ENCODE measurements at places on chromosomes 2 and 18.

- DNase-seq: no peak
Observed at GRCh38 chr2:43425659-43426058, 170.2 kb downstream of the THADA start.

- no peak for DNase-seq
Observed at GRCh38 chr18:59660786-59661743, 36.2 kb downstream of the CCBE1 start.

DNA sequence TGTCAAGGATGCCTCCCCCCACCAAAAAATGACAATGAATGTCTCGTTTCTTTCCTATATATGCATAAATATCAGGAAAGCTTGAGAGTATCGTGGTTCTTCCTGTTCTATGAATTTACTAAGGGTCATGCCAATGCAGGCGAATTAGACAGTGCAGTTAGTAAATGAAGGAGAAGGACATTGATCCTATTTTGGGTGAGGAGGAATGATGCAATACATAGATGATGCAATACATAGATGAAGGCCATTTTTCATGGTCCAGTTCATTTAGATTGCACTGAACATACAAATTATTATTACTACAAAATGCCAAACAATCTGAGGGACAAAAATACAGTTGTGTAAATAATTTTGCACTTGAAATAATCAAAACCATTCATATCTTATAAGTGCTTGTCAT lies 1265.0 kb downstream of the LRP1B start:
- DNase-seq: no peak

DNA sequence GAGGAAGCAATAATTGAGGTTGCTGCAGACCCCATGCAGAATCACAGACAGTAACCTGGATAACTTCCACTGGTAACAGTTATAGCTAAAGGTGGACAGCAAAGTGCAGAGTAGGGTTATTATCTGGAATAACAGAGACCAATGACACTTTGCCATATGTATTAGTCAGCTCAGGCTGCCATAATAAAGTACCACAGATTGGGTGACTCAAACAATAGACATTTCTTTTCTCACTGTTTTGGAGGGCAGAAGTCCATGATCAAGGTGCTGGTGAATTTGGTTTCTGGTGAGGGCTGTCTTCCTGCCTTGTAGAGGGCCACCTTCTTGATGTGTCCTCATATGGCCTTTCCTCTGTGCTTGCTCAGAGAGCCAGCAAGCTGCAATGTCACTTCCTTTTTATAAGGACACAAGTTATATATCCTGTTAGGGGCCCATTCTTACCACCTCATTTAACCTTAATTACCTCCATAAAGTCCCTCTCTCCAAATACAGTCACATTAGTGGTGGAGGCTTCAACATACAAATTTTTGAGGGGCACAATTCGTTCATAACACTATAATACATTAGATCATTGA lies 191.0 kb upstream of the LRP1B start:
- no peak for DNase-seq

DNA sequence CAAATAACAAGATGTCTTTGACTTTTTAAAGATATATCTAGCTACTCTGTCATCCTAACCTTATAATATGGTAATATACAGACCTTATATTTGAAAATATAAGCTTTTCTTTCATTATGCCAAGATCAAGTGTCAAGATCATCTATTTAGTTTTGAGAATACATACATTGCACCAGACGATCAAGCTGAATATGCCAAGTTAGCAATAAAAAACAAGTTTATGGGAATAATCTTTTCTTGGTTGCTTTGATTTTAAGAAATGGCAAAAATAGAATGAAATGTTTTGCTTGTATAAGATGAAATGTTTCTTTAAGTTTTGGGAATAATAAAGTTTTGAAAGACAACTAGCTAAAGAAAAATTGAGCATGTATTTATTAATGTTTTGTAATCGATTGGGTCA lies 163.8 kb downstream of the DPP4 start:
- no peak for DNase-seq

DNA sequence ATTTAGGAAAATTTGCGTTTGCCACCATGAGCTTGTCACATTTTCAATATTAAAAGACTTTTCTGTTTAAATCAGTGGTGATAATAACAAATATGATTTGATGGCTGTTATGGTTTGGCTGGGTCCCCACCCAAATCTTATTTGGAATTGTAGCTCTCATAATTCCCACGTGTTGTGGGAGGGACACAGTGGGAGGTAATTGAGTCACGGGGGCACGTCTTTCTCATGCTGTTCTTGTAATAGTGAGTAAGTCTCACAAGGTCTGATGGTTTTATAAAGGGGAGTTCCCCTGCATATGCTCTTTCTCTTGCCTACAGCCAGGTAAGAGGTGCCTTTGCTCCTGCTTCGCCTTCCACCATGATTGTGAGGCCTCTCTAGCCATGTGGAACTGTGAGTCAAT lies 83.4 kb upstream of the RGPD4 start:
- no peak for DNase-seq

GRCh38 chr18:51716277-51716676 lies 518.8 kb upstream of the MEX3C start:
- no peak for DNase-seq

DNA sequence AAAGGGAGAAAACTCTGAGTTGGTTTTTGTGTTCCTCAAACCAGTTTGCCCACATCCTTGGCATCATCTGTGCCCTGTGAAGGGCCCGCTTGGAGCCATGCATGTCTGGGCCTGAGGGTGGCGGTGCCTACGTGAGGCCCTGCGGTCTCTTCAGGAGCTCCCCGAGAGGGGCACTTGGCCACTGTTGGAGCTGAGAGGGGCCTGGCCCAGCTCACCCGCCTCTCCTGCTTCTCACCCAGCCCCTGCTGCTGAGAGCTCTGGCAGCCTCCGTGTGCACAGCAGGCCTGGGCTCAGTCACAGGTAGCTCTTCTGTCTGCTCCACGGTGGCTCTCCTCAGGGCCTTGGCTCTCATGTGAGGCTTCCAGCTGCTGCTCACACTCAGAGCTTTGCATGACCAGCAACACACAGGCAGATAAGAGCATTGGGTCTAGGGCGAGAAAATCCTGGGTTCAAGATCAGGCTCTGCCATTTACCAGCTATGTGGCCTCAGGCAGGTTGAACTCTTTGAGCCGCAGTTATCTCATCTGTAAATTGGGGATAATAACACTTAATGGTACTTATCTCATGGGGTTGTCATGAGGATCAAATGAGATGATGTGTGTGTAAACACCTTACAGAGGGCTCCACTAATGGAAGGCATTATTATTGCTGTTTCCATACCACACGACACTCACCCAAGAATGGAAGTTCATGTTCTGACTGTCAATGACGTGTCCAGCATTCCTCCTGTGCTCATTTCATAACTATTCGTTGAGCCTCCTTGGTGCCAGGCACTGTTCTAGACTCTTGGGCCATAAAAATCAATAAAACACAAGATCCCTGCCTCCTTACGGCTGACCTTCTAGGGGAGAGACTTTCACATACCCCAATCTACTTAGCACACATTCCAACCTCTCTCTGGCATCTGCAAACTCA lies 41.6 kb upstream of the PLB1 start:
- DNase-seq: peak; percentile 28

GRCh38 chr2:141341444-141341843 lies 789.4 kb downstream of the LRP1B start:
- DNase-seq: no peak

DNA sequence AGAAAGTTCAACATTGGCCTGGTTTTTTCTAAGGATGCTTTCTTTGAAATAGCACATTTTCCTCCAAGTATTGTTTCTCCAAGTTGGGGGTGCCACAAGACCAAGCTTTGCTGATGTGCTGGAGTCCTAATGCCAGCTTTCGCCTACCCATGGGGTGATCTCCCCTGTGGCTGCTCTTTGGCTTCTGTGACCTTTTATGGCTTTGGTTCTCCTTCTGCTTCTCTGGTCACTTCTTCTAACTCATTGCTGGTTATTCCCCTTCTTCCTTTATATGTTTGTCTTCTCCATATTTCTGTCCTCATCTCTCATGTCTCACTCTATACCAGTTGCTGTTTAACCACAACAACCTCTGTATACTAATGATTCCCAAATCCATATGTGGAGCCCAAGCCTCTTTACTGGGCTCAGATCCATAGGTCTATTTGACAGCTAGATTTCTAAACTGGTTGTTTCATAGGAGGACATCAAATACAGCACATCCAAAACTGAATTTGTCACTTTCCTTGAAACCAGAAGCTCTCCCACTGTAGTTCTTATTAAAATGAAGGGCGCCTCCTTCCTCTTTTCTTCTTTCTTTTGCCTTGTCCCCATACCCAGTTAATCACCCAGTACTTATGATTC lies 23.1 kb downstream of the APOB start:
- no peak for DNase-seq

- no peak for DNase-seq
Observed at GRCh38 chr2:218961229-218961628, 1.8 kb downstream of the CDK5R2 start.

DNA sequence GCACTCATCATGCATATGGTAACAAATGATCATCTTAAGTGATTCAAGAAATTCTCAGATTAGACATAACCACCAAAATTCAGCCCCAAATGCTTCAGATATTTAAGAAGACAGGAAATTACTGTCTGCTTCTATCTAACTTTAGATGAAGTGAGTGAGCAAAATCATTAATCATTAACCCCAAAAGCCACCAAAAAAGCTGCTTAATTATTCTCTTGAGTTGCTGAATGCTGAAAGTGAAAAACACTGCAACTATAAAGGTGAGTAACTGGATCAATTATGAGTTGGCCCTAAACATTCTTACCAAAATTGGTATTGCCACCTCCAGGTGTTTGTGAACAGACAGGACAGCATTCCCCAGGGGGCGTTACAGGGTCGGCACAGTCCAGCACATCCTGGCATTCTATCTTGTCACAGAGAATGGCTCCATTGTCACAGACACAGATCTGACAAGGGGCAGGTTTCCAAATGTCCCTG lies 69.6 kb downstream of the COL5A2 start:
- DNase-seq: no peak

- no peak for DNase-seq
Observed at GRCh38 chr18:12121175-12122042, 27.8 kb downstream of the ANKRD62 start.

DNA sequence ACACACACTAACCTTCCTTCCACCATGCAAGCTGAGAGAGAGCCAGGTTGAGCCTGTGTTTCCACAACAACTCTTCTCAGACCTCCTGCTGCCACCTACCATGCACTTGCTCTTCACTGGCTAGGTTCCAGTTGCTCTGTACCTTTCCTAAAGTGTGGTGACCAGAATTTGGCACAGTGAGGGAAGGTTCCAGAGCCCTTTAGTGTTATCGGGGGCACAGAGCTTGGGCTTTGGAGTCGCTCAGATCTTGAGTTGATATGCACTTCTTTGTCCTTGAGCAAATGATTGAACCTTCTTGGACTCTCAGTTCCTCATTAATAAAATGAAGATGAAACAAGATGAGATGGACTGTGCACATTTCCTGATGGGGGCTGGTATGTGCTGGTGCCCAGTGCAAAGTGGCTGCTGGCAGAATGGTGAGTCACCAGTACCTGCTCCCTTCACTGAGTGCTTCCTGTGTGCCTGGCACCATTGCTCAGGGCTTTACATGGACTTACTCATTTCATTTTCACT lies 47.1 kb downstream of the NEDD4L start:
- no peak for DNase-seq

DNA sequence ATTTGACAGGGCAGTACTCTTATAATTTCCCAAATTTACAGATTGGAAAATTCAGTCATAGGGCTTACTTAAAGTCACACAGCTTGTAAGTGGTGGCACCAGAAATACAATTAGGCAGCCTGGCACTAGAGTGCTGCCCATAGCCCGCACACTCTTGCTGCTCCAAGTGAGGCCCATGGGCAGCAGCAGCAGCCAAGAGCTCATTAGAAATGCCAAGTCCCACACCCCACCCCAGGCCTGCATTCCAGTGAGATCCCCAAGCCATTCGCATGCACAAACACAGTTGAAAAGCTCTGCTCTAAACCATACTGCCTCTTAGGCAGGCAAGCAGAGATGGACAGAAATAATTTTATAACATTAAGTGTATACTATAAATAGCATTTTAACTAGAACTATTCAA lies 379.3 kb upstream of the PKDCC start:
- DNase-seq: no peak

DNA sequence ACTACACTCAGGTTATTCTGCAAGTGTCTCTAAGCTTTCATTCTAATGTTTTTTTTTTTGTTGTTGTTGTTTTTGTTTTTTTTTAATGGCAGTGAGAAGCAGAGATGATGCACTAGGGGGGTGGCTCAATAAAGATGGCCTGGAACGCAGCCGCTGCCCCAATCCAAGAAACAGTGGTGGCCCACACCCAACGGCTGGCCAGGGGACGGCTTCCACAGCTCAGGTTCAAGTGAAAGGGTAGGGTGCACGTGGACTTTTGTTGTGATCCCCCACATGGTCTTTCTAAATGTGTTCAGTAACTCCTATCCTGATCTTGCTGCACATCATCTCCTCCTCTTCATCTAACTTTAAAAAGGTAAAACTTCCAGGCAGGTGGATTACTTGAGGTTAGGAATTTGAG lies 190.1 kb downstream of the NDUFA10 start:
- no peak for DNase-seq

DNA sequence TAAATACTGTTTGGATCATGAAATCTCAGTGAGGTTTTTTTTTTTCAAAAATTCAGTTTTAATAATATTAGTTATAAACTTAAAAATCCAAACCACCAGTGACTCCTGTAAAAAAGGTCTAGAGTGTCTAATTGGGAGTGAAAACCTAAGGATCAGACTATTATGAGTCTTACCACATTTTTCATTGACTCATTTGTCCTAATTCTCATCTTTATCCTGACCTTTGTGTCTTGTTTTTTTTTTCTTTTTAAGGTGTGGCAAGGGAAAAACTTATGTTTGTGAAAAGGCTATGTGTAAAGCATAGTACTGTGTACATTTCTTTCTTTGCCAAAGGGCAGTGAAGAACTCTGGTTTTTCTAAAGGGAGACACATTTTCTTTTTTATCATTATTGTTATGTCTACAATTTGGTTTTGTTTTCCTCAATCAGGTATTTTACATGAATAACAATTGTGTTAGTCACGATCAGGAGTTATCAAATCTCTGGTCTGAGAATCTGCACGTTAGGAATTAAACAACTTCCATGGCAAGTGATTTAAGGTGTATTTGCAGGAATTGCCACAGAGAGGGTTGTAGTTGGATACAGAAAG lies 52.6 kb downstream of the RHBDD1 start:
- no peak for DNase-seq

DNA sequence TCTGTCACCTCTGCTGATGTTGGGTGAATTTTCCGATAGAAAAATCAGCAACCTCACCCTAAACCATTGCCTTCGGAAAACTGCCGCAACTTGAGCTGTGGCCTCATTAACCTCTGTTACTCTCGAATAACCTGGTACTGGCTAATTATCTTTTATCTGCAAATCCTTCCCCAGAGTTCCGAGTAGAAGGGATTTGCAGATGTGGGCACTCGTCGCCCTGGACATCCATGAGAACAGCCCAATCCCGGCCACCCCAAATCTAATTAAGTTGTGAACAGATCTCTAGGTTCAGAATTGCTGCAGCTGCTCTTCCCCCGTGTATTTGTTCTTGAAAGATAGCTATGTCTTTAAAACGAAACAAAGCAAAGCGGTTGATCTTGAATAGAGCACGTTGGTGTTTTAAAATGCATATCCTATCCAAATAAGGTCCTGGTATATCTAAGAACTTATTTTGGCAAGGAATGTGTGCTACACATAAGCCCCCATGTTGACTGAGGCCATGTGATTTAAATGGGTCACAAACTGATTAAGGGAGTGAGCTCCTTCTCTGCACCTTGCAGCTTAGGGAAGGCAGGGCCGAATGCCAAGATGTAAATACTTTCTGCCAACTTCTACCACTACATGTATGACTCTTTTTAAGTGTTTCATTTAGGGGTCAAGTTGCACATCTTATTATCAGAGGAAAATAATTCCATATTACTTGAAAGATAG lies 88.2 kb downstream of the MTCL1 start:
- no peak for DNase-seq
